ENCODE measurements at places on chromosomes 5 and 9. TPM values are rescaled to one million over a fixed set of nuclear protein-coding genes. Genes with fewer than 3 reads are reported as not detected.

CCDC171 gene
- total RNA-seq = 9.8 TPM

SLC34A3 gene
- 0.27 TPM for total RNA-seq

ROPN1L gene
- total RNA-seq = 0.45 TPM

AK8 gene
- total RNA-seq = 2.1 TPM

ANKRD31 gene
- 1.4 TPM for total RNA-seq

SPEF2 gene
- 11.6 TPM for total RNA-seq

TMEM232 gene
- 5.7 TPM for total RNA-seq

CDKN2B-AS1 gene
- 10.8 TPM for total RNA-seq

SLIT3 gene
- 65.1 TPM for total RNA-seq

DNA sequence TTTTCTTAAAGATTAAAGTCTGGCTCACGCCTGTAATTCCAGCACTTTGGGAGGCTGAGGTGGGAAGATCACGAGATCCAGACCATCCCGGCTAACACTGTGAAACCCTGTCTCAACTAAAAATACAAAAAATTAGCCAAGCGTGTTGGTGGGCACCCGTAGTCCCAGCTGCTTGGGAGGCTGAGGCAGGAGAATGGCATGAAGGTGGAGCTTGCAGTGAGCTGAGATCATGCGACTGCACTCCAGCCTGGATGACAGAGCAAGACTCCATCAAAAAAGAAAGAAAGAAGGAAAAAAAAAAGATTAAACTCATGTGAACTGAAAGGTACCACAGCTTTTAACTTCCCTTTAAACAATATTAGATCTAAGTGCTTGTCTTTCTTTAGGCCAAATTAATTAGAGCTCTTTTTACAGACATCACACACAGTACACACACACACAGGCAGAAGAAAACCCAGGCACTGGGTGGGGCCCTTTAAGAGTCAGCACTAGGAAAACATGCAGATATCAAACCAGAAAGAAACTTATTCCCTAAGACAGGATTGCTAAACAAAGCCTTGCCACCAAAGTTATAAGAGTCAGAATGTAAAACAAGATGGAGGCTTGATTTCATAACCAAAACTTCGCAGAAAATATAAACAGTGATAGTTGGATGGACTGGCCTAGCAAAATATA is 29.3 kb upstream of the UHRF2 start:
- H3K27ac ChIP-seq = no peak overlapping the region
- no peak for DNase-seq
- H3K27me3 ChIP-seq = peaks cover 16% of the 10 kb centered on the region
- no peak overlapping the region for H3K4me3 ChIP-seq
- no peaks in the 10 kb centered on the region for H3K4me1 ChIP-seq

DNA sequence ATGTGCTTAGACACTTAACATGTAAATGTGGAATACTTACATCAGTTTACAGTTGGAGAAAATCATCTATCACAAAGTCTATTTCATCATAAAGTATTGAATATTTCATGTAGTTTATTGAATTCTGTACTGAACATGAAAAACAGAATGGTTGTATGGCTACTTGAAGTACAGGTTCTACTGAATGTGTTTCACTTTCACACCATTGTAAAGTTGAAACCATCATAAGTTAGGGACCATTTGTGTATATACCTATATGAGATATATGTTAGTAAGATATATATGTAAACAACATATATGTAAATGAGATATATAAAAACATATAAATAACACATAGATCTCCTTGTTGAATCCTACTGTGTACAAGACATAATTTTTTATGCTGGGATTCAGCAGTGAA is 63.0 kb upstream of the TAF11L2 start:
- no peak overlapping the region for H3K27ac ChIP-seq
- H3K4me3 ChIP-seq = no peak overlapping the region
- DNase-seq = no peak
- H3K27me3 ChIP-seq = no peaks in the 10 kb centered on the region
- peaks cover 11% of the 10 kb centered on the region for H3K4me1 ChIP-seq

GRCh38 chr9:2459756-2460155 is 161.8 kb upstream of the VLDLR start:
- no peak for DNase-seq
- H3K4me3 ChIP-seq = no peak overlapping the region
- H3K4me1 ChIP-seq = no peaks in the 10 kb centered on the region
- H3K27me3 ChIP-seq = no peaks in the 10 kb centered on the region
- H3K27ac ChIP-seq = no peak overlapping the region

GRCh38 chr5:95959888-95960666 is 1.6 kb downstream of the ELL2 start:
- peaks cover 38% of the 10 kb centered on the region for H3K4me1 ChIP-seq
- no peaks in the 10 kb centered on the region for H3K36me3 ChIP-seq
- H3K27ac ChIP-seq = peak overlapping the region; percentile 89
- DNase-seq = no peak
- H3K27me3 ChIP-seq = peaks cover 15% of the 10 kb centered on the region

DNA sequence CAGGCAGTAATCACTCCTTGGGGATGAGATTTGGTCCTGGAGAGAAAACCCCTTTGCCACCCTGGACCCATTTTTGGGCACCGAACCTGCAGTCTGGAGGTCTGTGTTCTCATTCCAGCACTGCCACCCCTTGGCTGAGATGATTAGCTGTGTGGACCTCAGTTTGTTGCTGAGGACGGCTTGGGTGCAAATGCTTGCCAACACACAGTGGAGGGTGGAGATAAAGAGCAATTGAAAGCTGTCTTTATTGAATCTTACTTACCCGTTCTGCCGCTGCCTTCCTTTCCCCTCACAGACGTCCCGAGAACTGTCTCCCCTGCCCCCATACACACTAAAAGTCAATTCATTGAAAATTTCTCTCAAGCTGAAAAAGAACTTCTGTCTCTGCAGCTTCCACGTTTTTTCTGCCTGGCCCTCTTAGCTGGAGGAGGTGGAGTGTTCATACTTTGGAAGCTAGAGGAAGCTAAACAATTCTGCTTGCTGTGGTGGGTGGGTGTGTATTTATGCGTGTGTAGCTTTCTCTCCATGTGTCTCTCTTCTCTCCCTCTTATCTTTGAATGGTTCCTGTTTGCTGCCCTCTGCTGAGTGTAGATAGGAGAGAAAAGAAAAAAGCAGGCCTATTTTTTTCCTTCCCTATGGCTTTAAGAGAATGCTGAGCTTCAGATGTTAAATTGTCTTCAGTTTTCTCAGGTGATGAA is 6.6 kb downstream of the GALNT10 start:
- H3K27me3 ChIP-seq = peaks cover 42% of the 10 kb centered on the region
- no peak overlapping the region for H3K27ac ChIP-seq
- H3K36me3 ChIP-seq = no peaks in the 10 kb centered on the region
- H3K4me3 ChIP-seq = no peak overlapping the region
- no peak for DNase-seq
- H3K4me1 ChIP-seq = peaks cover 32% of the 10 kb centered on the region

GRCh38 chr5:179260324-179261070 is 84.8 kb downstream of the ADAMTS2 start:
- no peaks in the 10 kb centered on the region for H3K36me3 ChIP-seq
- peak; percentile 27 for DNase-seq
- peaks cover 5% of the 10 kb centered on the region for H3K4me1 ChIP-seq
- H3K4me3 ChIP-seq = no peak overlapping the region
- no peak overlapping the region for H3K27ac ChIP-seq
- no peaks in the 10 kb centered on the region for H3K27me3 ChIP-seq

DNA sequence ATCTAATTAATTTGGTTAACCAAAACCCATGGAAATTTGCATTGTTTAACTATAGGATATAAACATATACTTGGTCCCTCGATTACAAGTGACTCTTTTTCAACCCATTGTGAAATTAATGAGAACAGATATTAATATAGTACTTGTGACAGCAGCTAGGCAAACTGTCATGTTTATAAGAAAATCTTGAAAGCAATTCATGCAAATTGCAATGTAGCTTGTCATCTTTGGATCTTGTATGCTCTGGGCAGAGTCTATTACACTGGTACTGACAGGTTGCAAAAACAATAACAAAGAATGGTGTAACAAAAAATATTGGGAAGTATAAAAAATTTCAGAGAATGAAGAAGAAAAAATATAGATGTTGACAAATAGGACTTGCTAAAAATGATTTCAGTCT is 941.0 kb downstream of the DNAH5 start:
- no peak for DNase-seq
- peaks cover 5% of the 10 kb centered on the region for H3K27me3 ChIP-seq
- H3K4me3 ChIP-seq = no peak overlapping the region
- no peak overlapping the region for H3K27ac ChIP-seq
- no peaks in the 10 kb centered on the region for H3K36me3 ChIP-seq

DNA sequence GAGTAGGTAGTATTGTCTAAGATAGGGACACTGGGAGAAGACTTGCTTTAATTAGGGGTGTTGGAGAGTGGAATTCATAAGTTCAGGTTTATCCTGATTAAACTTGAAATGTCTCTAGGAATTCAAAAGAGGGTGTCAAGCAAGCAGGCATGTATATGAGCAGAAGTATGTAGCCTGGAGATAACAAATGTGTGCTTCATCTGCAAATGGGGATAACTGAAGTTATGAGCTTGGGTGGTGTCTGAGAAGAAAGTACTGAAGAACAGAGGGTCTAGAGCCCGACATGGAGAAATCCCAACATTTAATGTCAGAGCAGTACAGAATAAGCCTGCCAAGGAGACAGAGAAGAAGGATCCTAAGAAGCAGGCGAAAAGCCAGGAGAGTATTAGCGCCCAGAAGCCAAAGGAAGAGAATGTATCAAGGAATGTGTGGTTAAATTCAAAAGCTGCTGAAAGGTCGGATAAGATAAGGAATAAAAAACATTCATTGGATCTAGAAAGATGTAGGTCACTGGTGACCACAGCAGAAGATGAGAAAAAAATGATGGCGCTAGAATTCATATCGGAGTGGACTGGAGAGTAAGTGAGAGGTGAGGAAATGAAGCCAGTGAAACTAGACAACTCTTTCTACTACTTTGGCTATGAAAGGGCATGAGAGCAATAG is 401.5 kb upstream of the PIK3R1 start:
- H3K36me3 ChIP-seq = peaks cover 3% of the 10 kb centered on the region
- DNase-seq = no peak
- no peak overlapping the region for H3K27ac ChIP-seq
- peaks cover 11% of the 10 kb centered on the region for H3K4me1 ChIP-seq
- peaks cover 4% of the 10 kb centered on the region for H3K27me3 ChIP-seq

DNA sequence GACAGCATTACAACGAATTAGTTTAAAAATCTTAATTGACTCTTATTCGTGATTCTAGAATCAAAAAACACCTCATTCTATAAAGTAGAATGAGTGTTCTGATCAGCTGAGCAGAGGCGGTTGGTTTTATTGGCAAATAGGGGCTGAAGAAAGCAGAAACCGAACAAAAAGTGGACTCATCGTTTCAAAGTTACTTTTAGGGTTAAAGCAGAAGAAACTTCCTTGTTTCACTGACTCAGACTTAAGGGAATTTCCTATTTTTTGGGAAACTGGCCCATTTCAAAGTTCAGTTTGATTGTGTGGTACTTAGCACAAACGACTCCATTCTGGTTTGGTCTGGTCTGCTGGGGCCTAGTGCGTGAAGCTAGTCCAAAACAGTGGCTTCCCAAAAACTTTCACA is 862 bp upstream of the NDUFB6 start:
- peaks cover 17% of the 10 kb centered on the region for H3K4me1 ChIP-seq
- DNase-seq = no peak
- H3K27me3 ChIP-seq = peaks cover 20% of the 10 kb centered on the region
- H3K27ac ChIP-seq = peak overlapping the region; percentile 98
- peaks cover 7% of the 10 kb centered on the region for H3K36me3 ChIP-seq

- no peak overlapping the region for H3K4me3 ChIP-seq
- H3K27ac ChIP-seq = no peak overlapping the region
- no peak for DNase-seq
- peaks cover 4% of the 10 kb centered on the region for H3K4me1 ChIP-seq
- no peaks in the 10 kb centered on the region for H3K36me3 ChIP-seq
- H3K27me3 ChIP-seq = no peaks in the 10 kb centered on the region
Measured at GRCh38 chr5:80387063-80387768, 20.6 kb upstream of the ZFYVE16 start.

DNA sequence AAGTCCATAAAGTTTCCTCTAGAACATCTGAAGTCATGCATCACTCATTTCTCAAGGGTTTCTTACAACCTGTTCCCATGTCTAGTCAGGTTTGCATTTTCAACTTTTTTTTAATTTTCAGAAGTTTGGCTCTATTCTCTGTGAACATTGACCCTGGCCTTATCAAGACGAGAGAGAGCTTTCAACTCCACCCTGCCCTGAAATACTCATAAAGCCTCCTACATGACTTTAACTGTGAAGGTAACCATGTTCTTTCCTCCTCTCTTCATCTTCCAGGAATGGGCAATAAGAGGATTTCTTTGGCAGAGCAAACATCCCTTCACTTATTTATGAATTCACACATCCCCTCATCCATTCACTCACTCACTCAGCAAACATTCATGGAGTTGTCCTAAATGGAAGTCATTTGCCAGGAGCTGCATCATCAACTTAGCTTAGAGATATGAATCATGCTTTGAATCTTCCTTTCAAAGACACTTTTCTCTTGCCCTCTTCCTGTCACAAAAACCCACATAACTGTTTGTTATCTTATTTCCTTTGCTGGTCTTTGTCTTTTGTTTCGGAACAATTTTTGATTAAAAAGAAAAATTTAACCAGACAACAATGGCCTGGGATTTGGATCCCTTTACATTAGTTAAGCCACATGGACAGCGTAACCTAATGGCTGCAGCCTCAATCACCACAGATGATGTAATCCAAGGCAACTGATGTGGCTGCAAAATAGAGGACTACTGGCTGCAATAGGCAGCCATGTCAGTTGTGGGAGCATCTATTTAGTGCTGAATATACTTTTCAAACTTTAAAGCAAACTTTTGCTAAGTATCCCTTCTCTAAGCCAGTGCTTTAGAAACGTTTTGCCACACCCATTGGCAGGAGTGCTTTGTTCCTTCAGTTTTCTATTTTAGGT is 43.0 kb upstream of the GNAQ start:
- peaks cover 19% of the 10 kb centered on the region for H3K4me1 ChIP-seq
- H3K36me3 ChIP-seq = peaks cover 3% of the 10 kb centered on the region
- H3K4me3 ChIP-seq = no peak overlapping the region
- no peak overlapping the region for H3K27ac ChIP-seq

DNA sequence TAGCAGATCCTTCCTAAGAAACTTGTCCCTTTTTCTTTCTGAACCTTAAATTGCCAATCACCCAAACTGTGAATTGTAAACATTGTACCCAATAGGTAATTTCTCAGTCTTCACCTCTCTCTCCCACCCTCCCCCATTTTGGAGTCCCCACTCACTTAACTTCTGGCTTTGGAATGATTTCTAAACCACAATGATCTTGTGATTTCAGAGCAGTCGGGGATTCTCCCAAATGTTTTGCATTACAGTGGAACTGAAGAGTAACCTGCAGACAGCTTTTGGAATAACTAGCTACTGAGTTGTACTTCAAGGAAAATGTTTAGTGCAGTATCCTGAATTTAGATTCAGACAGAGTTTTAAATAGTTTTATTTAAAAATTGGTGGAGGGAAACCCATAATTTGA is 19.2 kb downstream of the SLC27A6 start:
- H3K27ac ChIP-seq = no peak overlapping the region
- no peaks in the 10 kb centered on the region for H3K27me3 ChIP-seq
- H3K4me1 ChIP-seq = peaks cover 22% of the 10 kb centered on the region
- H3K4me3 ChIP-seq = no peak overlapping the region
- no peak for DNase-seq

GRCh38 chr9:70988551-70988950 is 132.9 kb downstream of the TRPM3 start:
- H3K27ac ChIP-seq = no peak overlapping the region
- no peaks in the 10 kb centered on the region for H3K27me3 ChIP-seq
- H3K4me1 ChIP-seq = no peaks in the 10 kb centered on the region
- no peaks in the 10 kb centered on the region for H3K36me3 ChIP-seq
- DNase-seq = no peak
